Aorta (tissue), 5 donors: ENCODE measurements at places on chromosomes 11 and 22. TPM values are rescaled to one million over a fixed set of nuclear protein-coding genes. Genes with fewer than 3 reads are reported as not detected.

Gene CRYBB3
- total RNA-seq = 0.97 TPM

- H3K4me3 ChIP-seq = no peak overlapping the region
- H3K4me1 ChIP-seq = no peaks in the 10 kb centered on the region
- no peaks in the 10 kb centered on the region for H3K36me3 ChIP-seq
Measured at GRCh38 chr11:4454021-4454420, 4.9 kb downstream of the OR52K2 start.

GRCh38 chr11:113647108-113647507 is 59.0 kb downstream of the TMPRSS5 start:
- no peaks in the 10 kb centered on the region for H3K4me1 ChIP-seq
- H3K27me3 ChIP-seq = no peaks in the 10 kb centered on the region
- no peaks in the 10 kb centered on the region for H3K36me3 ChIP-seq
- DNase-seq = no peak
- H3K4me3 ChIP-seq = no peak overlapping the region

DNA sequence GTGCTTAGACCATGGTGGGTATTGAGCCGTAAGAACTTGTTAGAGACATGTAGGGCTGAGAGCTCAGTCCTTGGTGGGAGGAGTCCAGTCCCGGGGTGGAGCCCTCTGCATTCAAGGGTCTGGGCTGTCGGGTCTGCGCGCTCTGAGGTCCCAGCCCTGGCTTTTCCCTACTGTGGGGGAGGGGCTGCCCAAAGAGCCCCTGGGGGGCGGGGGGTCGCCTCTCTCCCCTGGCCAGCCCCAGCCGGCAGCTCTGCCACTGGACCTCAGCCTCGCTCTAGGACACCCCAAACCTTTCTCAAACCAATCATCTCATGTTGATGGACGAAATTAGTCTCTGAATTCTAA is 1006.4 kb downstream of the BRD1 start:
- no peak overlapping the region for H3K27ac ChIP-seq
- no peak for DNase-seq
- H3K36me3 ChIP-seq = no peaks in the 10 kb centered on the region
- H3K27me3 ChIP-seq = no peaks in the 10 kb centered on the region

Gene GRAP2
- 3.6 TPM for total RNA-seq

DNA sequence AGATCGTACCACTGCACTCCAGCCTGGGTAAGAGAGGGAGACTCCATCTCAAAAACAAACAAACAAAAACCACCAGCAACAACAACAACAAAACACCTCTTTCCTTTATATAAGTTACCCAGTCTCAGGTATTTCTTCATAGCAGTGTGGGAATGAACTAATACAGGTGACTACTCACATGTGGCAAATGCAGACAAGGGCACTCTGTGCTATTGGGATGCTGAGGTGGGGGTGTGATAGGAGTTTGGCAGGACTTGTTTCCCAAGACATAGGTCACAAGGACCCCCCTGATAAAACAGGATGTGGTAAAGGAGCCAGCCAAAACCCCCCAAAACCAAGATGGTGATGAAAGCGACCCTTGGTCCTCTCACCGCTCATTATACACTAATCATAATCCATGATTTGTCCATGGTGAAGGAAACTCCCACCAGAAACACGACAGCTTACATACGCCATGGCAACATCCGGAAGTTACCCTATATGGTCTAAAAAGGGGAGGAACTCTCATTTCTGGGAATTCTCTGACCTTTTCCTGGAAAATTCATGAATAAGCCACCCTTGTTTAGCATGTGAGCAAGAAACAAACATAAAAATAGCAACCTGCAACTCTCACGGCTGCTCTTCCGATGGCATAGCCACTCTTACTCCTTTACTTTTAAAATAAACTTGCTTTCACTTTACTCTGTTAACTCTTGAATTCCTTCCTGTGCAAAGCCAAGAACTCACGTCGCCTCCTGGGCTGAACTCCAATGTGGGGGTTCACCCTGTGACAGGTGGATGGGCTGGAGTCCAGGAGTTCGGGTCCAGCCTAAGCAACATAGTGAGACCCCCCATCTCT is 18.8 kb upstream of the INCENP start:
- no peaks in the 10 kb centered on the region for H3K36me3 ChIP-seq
- H3K27ac ChIP-seq = peak overlapping the region; percentile 99
- DNase-seq = no peak
- peaks cover 3% of the 10 kb centered on the region for H3K4me1 ChIP-seq

GRCh38 chr11:113014262-113015097 is 53.3 kb downstream of the NCAM1 start:
- no peaks in the 10 kb centered on the region for H3K36me3 ChIP-seq
- DNase-seq = no peak
- no peaks in the 10 kb centered on the region for H3K27me3 ChIP-seq
- H3K4me3 ChIP-seq = no peak overlapping the region
- H3K4me1 ChIP-seq = peaks cover 2% of the 10 kb centered on the region

Gene RIN1
- total RNA-seq = 8.3 TPM

Gene C11orf87
- total RNA-seq = not detected

DNA sequence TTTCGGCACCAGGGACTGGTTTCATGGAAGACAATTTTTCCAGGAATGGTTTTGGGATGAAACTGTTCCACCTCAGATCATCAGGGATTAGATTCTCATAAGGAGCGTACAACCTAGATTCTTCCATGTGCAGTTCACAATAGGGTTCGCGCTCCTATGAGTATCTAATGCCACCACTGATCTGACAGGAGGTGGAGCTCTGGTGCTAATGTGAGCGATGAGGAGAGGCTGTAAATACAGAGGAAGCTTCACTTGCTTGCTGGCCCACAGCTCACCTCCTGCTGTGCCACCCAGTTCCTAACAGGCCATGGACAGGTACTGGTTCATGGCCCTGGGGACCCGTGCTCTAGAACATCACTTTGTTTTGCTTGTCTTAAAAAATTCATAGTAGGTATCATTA is 41.8 kb upstream of the AMPD3 start:
- H3K27ac ChIP-seq = no peak overlapping the region
- H3K4me3 ChIP-seq = no peak overlapping the region
- no peaks in the 10 kb centered on the region for H3K36me3 ChIP-seq
- DNase-seq = no peak

DNA sequence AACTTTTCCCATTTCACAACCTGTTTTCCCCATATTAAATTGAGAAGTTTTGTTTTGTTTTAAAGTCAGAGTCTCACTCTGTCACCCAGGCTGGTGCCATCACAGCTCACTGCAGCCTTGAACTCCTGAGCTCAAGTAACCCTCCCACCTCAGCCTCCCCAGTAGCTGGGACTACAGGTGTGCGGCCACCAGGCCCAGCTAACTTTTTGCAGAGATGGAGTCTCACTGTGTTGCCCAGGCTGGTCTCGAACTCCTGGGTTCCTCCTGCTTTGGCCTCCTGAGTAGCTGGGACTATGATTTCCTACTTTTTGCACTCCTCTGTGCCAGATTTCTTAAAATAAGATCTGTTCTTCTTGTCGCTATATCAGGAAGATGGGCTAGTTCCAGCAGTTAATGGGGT is 44.9 kb downstream of the GNB1L start:
- no peak for DNase-seq
- no peaks in the 10 kb centered on the region for H3K36me3 ChIP-seq
- H3K27me3 ChIP-seq = no peaks in the 10 kb centered on the region
- H3K4me1 ChIP-seq = no peaks in the 10 kb centered on the region

- no peak overlapping the region for H3K4me3 ChIP-seq
- no peak for DNase-seq
- no peaks in the 10 kb centered on the region for H3K36me3 ChIP-seq
- no peaks in the 10 kb centered on the region for H3K4me1 ChIP-seq
- H3K27me3 ChIP-seq = no peaks in the 10 kb centered on the region
Measured at GRCh38 chr11:117052196-117053149, 45.8 kb downstream of the SIK3 start.

GRCh38 chr22:33781411-33781810 is 138.9 kb downstream of the LARGE1 start:
- H3K27me3 ChIP-seq = no peaks in the 10 kb centered on the region
- no peak for DNase-seq
- no peaks in the 10 kb centered on the region for H3K36me3 ChIP-seq
- no peak overlapping the region for H3K4me3 ChIP-seq
- no peaks in the 10 kb centered on the region for H3K4me1 ChIP-seq

DNA sequence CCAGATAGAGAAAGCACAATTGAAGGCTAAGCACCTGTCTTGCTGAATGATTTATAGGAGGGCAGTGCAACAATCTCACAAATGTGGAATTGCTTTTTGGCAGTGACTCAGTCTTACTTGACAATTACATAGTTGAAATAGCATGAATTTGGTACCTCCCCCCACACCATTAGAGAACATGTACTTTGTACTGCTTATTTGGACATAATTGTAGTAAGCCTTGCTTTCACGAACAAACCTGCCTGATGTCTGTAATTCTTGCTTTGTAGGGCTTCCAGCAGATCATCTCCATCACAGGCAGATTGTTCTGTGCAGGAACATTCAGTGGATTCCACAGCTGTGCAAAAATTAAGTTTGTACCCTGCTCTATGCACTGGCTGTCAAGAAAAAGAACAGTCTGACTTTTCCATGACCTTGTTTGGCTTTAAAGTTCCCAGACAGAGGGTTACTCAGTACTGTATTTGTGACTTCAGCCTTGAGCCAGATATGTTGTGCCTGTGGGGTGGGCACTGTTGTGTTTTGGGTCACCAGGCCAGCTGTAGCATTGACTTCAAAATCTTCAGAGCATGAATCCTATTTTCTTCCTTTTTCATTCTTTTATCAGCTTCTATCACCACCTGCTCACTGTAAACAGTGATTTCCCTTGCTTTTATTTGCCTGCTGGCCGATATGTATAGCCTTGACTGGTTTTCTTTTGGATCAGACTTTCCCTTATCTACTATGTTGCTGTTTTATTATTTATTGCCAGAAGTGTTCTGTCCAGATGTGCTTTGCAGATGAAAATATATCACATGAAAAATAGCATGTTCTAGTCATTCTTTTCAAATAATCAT is 941.0 kb upstream of the CHORDC1 start:
- no peaks in the 10 kb centered on the region for H3K36me3 ChIP-seq
- DNase-seq = no peak
- no peaks in the 10 kb centered on the region for H3K27me3 ChIP-seq
- peak overlapping the region; percentile 73 for H3K27ac ChIP-seq

Gene KCNJ1
- total RNA-seq = 0.24 TPM

Gene CYP2R1
- 26.2 TPM for total RNA-seq

GRCh38 chr22:39688186-39688785 is 117.7 kb downstream of the CACNA1I start:
- no peak for DNase-seq
- H3K4me3 ChIP-seq = no peak overlapping the region
- H3K27me3 ChIP-seq = no peaks in the 10 kb centered on the region
- no peak overlapping the region for H3K27ac ChIP-seq

DNA sequence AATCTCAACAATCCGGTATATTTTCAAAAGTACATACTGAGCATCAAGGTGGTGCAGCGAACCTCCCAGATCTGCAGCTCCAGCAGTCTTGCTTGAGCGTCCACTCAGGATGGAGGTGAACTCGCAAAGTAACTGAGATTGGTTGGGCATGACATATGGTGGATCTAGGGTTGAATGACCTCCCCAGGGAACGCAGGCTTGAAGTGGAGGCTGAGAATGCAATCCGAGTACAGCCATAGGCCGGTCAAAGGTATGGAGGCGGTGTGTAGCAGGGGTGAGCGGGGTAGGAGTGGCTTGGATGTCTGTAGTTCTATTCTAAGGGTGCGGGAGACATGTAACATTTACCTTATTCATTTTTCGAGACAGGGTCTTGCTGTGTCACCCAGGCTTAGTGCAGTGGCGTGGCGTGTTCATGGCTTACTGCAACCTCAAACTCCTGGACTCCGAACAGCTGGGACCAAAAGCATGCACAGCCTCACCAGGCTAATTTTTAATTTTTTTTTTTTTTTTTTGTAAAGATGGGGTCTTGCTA is 631 bp upstream of the C22orf39 start:
- H3K36me3 ChIP-seq = peaks cover 1% of the 10 kb centered on the region
- peak overlapping the region; percentile 75 for H3K4me3 ChIP-seq
- DNase-seq = no peak
- no peaks in the 10 kb centered on the region for H3K4me1 ChIP-seq
- no peak overlapping the region for H3K27ac ChIP-seq

DNA sequence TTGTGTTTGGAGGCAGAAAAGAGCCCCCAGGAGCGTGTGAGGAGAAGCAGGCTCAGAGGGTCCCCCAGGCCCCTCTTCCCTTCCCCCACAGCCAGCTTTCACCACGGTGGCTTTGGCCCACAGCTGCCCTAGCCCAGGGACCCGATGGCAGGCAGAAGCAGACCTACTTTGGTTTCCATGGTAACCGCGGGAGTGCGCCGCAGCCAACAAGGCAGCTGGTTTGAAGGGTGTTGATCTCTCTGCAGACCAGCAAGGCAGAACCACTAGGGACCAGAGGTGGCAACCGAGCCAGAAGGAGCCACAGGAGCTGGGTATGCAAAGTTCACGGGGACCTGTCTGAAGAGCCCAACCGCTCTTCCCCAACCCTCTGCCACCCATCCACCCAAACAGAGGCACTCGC is 69.4 kb downstream of the BUD13 start:
- peak; percentile 28 for DNase-seq
- no peaks in the 10 kb centered on the region for H3K27me3 ChIP-seq
- H3K27ac ChIP-seq = no peak overlapping the region
- no peak overlapping the region for H3K4me3 ChIP-seq
- H3K36me3 ChIP-seq = no peaks in the 10 kb centered on the region

DNA sequence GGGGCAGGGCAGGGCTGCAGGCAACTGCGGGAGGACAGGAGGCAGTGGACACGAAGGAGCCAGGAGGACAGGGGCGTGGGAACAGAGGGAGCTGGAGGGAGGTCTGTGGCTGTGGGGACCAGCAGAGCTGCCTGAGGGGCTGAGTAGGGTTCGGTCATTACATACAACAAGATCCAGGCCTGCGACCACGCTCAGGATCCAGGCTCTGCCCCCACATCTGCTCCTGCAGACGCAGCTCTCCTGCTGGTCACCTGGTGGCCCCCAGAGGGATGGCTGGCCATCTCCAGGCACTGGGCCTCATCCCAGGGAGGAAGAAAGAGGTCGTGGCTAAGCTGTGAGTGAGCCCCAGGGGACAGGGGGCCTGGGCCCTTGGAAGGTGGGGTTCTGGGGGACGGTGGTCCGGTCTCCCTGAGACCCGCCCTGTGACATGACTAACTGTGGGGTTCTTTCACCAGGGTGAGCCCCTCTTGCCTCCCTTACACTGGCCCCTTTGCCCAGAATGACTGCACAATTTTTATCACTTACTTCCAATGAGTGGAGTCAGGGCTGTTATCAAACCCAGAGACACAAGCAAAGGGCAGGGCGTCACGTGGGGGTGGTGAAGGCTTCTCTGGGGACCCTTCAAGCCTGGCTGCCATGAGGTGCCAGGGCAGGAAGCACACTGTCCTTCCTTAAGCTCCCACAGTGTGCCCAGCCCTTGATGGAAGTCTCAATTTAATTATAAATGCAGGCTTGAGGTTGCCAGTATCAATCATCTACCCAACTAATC is 6.7 kb upstream of the APOBEC3A start:
- DNase-seq = peak; percentile 28
- no peak overlapping the region for H3K4me3 ChIP-seq
- H3K27ac ChIP-seq = no peak overlapping the region
- H3K36me3 ChIP-seq = no peaks in the 10 kb centered on the region
- no peaks in the 10 kb centered on the region for H3K4me1 ChIP-seq
